HCT116 (cell line): ENCODE measurements at places on chromosomes 5 and 9. TPM values are rescaled to one million over a fixed set of nuclear protein-coding genes. Genes with fewer than 3 reads are reported as not detected.

GRCh38 chr5:58107704-58108103, 352.2 kb downstream of the PLK2 start:
- no peak for DNase-seq

Gene SLC6A7
- not detected for total RNA-seq

Gene SEMA5A
- 0.02 TPM for total RNA-seq

DNA sequence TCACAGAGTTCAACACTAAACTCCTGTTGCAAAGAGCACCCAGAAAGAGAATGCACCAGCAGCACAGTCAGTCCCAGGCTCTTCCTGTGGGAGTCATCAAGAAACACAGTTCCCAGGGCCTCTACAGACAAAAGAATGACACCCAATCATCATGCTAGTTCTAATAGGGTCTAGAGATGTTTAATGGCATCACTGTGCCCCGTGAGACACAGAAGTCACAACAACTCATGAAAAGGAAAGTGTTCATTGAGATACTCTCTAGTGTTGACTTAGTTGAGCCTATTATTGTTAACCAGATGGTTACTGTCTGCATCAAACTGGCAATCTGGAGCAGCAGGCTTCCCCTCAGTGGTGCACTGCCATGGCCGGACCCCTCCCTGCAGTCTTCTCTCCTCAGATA, 1.6 kb downstream of the KLHL3 start:
- DNase-seq, result no peak

GRCh38 chr5:132526290-132526973, 16.9 kb downstream of the IL5 start:
- peak; percentile 44 for DNase-seq

Gene DBN1
- 144 TPM for total RNA-seq
